M059J (cell line): ENCODE measurements at places on chromosomes 4 and X. TPM values are rescaled to one million over a fixed set of nuclear protein-coding genes. Genes with fewer than 3 reads are reported as not detected.

- no peak for DNase-seq
Measured at GRCh38 chrX:105274091-105274490, 53.6 kb upstream of the TEX13A start.

- DNase-seq = peak; percentile 84
Measured at GRCh38 chrX:10450229-10450958, 170.0 kb downstream of the MID1 start.

GRCh38 chrX:30741545-30741944, 88.3 kb downstream of the GK start:
- DNase-seq = no peak

- peak; percentile 3 for DNase-seq
Measured at GRCh38 chr4:42995343-42995944, 102.9 kb downstream of the GRXCR1 start.

- DNase-seq = no peak
Measured at GRCh38 chr4:152334931-152335330, 201.0 kb downstream of the FBXW7 start.

GRCh38 chr4:80438016-80438415, 102.5 kb downstream of the CFAP299 start:
- no peak for DNase-seq

GRCh38 chr4:11097725-11098124, 331.0 kb downstream of the HS3ST1 start:
- no peak for DNase-seq

GRCh38 chrX:7235071-7235470, 87.1 kb upstream of the PUDP start:
- DNase-seq = no peak

- no peak for DNase-seq
Measured at GRCh38 chr4:81667539-81667938, 195.8 kb upstream of the RASGEF1B start.

- no peak for DNase-seq
Measured at GRCh38 chr4:40812856-40813255, 63.1 kb downstream of the NSUN7 start.

DNA sequence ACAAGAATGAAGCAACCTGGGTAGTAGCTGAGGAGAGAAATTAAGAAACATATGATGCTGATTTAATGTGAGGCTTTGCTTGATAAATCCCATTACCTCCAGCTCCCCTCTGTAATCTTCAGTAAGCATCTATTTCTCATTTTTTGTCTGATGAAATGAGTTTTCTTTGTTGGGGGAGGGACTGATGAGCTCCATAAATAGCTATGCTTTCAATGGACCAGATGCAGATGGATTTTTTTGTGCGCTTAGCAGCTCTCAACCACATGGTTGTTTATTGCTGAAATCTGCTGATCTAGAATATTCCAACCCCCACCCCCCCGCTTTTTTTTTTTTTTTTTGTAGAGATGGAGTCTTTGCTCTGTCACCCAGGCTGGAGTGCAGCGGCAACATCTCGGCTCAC, 1082.0 kb downstream of the RAPGEF2 start:
- DNase-seq = no peak

- DNase-seq = no peak
Measured at GRCh38 chrX:3743801-3744439, 30.5 kb upstream of the PRKX start.

DNA sequence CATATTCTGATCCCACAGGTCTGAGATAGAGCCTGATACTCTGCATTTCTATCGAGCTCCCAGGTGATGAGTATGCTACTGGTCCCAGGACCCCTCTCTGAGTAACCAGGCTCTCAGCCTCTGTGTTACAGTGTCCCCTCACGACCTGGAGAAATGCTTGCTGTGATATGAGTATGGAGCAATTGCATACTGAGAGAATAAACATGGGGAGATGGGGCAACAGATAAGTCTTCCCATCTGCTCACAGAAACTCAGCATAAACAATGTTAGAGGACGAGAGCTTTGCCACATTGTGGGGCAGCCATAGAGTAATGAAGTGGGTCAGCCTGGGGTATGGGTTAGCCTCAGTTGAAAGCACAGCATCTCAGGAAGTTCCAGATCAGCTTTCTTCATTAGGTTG, 82.6 kb upstream of the HS3ST1 start:
- DNase-seq = no peak

DNA sequence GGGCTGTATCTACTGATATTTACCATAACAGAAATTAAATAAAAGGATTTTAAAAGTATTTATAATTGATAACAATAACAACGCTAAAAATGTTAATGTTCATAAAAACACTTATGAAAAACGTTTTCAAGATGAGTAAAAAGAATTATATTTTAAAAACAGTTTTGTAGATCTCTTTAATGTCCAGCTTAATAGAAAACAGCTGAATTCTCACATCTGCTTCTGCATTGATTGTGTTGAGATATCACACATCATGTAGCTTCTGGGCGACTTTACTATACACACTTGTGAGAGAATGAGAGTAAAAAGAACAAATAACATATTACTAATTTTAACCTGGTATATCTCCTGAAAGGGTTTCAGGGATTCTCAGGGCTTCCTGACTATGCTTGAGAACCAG, 83.6 kb downstream of the NCAPG start:
- no peak for DNase-seq

DNA sequence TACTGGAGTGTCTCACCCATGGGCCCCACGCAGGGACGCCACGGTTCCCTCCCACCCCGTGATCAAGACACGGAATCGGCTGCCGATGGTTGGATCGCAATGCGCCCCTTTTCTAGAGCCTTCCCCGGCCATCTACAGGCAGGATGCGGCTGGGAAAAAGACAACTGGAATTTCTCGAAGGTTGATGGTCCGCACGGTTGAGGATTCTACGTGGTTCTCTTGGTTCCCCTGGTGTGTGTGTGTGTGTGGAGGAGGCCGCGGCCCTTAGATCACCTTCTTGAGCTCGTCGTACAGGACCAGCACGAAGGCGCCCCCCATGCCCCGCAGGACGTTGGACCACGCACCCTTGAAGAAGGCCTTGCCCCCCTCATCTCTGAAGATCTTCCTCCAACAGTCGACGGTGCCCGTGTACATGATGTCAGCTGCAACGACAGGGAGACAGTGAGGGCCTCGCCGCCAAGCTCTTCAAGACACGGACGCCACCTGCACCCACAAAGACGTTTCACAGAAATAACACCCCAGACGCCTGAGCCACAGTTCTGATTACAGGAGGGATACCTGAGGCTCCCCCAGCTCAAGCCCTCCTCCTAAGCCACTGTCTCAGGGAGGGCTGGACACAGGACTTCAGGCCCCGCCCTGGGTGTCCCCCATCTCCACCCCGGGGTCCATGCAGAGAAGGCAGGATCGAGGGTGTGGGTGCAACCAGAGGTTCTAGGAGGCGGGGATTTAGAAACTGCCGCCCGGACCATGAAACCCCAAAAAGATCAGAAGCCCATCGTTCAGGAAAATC, 5.4 kb downstream of the SLC25A6 start:
- no peak for DNase-seq

- no peak for DNase-seq
Measured at GRCh38 chr4:40238700-40239548, 42.1 kb downstream of the RHOH start.

DNA sequence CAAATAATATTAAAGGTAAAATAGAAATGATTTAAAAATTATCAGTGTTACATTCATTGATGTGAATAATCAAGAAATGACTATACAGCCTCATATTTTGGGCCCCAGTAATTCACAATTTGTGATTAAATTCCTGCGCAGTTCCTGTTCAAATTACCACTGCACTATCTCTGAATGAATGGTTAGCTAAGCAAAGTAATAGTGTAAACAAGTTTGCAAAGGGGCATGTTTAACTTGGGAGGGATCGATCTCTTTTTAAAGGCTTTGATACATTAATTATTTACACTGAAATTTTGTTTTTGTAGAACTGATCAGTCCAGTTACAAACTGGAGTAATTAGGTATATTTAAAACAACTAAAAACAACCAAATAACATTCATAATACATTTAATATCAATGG, 784.4 kb downstream of the RPA4 start:
- DNase-seq = no peak

- peak; percentile 82 for DNase-seq
Measured at GRCh38 chr4:1080961-1081688, 32.2 kb downstream of the RNF212 start.

DNA sequence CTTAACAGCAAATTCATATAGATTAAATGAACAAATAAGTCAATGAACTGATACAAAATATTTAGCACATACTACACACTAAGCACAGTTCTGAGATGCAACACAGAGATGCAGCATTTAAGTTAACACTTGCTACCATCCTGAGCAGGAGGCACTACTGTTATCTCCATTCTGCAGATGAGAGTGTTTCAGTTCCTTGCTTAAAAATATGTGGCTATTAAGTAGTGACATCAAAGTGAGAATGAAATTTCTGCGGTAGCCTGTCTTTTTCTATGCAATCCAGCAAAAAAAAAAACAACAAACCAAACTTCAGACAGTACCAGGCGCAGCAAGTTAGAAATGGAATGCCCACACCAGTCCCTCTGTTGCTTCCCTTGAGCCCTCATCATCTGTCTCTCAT, 90.8 kb downstream of the SHISA3 start:
- DNase-seq = no peak

DNA sequence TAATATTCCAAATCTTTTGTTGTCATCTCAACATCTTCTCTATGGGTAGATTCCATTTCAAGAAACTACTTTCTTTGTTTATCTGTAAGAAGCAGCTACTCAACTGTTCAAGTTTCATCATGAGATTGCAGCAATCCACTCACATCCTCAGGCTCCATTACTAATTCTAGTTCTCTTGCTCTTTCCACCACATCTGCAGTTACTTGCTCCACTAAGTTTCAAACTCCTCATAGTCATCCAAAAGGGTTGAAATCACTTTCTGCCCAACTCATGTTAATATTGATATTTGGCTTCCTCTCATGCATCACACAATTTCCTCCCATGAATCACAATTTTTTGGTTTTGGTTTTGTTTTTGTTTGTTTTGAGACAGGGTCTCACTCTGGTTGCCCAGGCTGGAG, 35.7 kb downstream of the ADH5 start:
- DNase-seq = no peak

DNA sequence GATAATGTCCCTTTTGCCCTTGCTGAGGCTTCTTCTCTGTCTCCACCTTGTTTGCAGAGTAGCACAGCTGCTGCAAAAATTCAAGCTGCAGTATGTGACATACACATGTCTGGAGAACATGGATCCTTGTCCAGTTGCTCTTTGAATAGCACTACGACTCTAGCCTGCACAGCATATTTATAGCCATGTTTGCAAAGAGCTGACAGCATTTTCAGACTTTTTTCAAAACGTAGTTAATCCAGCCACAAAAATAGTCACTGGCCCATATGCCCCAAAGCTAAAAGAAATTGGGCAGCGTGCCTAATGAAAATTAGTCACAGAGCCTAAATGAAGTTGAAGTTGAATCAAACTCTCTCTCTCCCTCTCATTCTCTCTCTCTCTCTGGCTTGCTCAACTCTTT, 17.5 kb downstream of the SLC16A2 start:
- peak; percentile 68 for DNase-seq

DNA sequence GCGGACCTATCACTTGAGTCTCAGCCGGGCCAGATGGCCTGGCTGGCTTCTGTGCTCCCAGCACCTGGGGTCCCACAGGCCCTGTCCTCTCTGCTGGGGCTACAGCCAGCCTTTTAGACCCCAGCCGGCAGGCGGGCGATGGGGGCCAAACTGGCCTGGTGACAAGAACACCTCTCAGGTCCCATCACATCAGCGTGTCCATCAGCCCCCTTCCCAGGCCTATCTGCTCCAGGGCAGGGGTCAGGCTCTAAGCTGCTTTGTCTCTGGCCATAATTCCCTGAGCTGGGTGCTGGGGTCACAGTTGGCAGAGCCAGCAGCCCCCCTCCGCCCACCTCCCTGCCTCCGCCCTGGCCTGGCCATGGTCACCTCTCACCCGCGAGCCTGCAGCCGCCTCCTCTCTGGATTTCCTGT, 77.7 kb downstream of the PPP2R2C start:
- DNase-seq = no peak

DNA sequence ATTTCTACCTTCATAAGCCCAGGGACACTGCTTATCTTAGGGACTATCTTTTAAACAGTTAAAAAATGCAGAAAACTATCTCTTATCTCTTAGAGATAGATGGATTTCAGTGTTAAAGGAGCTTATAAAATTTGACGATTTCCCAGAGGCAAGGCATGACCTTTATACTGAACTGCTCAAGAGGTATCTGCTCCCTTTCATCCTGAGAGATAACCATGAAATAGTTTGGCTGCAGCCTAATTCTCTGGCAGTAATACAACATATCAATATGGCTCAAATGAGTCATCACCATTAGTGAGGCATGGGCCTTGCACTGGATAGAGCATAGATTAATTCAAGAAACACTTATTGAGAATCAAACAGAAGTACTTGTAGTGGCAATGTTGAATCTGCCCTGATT, 348.2 kb upstream of the GRIA3 start:
- no peak for DNase-seq

GRCh38 chr4:3324093-3324815, 31.4 kb downstream of the RGS12 start:
- DNase-seq = no peak

DNA sequence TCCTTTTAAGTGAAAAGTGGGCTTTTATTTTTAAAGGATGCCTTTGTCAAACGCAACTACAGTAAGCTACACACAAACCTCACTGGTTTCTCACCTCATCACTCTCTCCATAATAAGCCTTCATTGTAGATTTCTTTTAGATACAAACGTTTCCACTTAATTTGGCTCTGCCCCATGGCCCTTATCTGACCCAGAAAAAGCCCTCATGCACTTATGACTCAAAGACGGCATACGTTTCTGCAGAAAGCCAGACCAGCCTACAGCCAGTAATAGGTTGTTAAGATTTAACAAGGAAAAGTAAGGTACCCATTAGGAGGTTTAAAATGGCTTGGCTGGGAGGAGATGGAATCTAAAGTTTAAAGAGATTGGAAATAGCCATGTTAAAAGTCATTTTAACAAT, 914.6 kb upstream of the INTU start:
- DNase-seq = peak; percentile 45

GRCh38 chrX:129781134-129781672, 1.5 kb downstream of the SASH3 start:
- no peak for DNase-seq

The CPE gene
- total RNA-seq = 38.3 and 53.6 TPM in 2 replicates

The PI4K2B gene
- total RNA-seq = 39.4 and 56.2 TPM in 2 replicates

The SLC4A4 gene
- total RNA-seq = 2.8 and 3.4 TPM in 2 replicates

The SLC10A3 gene
- total RNA-seq = 65.4 and 80.7 TPM in 2 replicates

The CTAG1A gene
- total RNA-seq = not detected in 2 replicates

The SMIM10 gene
- 12.6 and 13.4 TPM in 2 replicates for total RNA-seq

The TIGD2 gene
- 11.6 and 11.9 TPM in 2 replicates for total RNA-seq

The SPACA5 gene
- not detected in 2 replicates for total RNA-seq

The SCRG1 gene
- total RNA-seq = not detected in 2 replicates

The MAGEA11 gene
- total RNA-seq = 0.07 and 0.42 TPM in 2 replicates

The FAM13A gene
- 9.2 and 9.7 TPM in 2 replicates for total RNA-seq

The NUP54 gene
- total RNA-seq = 55.4 and 59.2 TPM in 2 replicates
